ENCODE measurements at places on chromosomes 1 and 21.
A peak's percentile ranks its signal among the peaks of the same experiment; 100 is the strongest.

GRCh38 chr1:51303751-51304251 is 26.6 kb downstream of the TTC39A start:
- DNase-seq = peak; percentile 70

DNA sequence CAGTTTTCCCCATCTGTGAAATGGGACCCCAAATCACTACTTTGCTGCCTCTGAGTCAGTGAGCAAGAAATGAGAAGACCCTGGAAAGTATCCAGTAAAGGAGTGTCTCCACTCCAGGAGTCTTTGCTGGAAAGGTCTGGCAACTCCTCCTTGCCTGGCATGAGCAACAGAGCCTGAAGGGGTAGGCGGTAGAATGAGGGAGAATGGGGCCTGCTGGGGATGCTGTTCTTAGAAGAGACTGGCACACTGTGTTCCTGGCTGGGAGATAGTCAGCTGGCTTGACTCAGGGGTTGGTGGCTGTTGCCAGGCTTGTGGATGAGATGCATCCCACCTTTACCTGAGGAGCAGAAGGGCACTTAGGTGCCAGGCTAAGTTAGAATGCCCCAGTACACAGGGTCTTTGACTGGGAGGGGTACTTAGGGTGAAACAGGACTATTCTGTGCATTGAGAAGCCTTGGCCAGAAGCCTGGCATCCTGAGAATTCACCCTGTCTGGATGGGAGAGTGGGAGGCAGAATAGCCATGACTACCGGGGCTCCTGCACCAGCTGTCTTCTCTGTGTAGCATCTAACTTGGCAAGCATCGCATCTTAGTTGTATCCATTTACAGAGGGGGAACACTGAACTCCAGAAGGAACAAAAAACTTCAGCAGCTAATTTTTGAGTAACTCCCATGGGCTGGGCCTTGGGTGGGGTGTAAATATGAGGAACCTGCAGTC is 2.5 kb downstream of the MFSD2A start:
- DNase-seq = peak; percentile 38

DNA sequence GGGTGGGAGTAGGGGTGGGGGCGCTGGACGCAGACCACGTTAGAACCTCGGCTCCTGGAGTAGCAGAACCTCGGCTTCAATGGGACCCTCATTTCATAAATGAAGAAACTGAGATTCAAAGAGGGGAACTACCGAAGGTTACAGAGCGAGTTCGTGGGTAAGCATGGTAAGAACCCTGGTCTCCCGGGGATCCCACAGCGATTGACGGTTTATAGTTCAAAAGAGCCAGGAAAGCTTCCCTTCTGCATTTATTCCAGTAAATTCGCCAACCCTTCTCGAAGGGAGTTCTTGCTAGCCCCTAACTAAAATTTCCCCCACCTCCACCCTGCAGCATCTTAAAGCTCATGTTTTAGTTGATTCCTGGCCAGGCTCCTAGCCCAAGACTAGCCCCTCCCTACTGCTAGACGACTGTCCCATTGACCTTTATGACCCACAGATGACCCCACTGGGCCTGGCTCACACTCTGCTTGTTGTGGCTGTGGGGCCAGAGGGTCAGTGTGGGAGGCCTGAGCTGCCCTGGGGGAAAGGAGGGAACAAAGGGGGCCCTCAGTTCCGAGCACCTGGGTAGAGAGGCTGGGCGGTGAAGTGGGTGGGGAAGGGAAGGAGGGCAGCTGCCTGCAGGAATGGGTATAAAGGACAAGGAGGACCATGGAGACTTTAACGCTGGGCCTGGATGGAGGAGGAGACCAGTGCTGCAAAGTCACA is 558 bp upstream of the KIF21B start:
- no peak for DNase-seq

DNA sequence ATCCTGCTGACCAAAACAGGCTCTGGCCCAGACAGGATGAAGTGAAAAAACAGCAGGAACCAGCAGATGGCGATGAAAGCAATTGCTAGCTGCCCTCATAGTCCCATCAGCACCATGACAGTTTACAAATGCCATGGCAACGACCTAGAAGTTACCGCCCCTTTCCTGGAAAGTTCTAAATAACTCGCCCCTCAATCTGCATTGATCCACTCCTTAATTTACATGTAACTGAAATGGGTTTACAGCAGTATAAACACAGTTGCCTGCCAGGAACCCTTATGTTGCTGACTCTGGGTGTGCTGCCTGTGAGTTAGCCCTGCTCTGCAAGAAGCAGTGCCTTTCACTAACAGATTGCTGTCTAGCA is 65.5 kb upstream of the CR1L start:
- peak; percentile 54 for DNase-seq

DNA sequence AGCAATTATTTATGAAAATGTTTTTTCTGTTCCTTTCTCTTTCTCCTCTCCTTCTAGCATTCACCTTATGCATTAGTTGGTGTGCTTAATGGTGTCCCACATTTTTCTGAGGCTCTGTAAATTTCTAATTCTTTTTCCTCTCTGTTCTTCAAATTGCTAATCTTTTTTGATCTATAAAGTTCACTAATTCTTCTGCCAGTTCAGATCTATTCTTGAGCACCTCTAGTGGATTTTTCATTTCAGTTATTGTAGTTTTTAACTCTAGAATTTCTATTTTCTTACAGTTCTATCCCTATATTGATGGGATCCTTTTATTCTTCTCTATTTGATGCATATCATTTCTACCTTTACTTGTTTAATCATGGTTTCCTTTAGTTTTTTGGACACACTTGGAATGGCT is 22.4 kb downstream of the CFAP57 start:
- no peak for DNase-seq
